Thymus (tissue), 14 donors: ENCODE measurements at places on chromosomes 7 and 10. TPM values are rescaled to one million over a fixed set of nuclear protein-coding genes. Genes with fewer than 3 reads are reported as not detected.

- DNase-seq = no peak
- H3K27me3 ChIP-seq = no peaks in the 10 kb centered on the region
- H3K4me3 ChIP-seq = no peak overlapping the region
- no peaks in the 10 kb centered on the region for H3K36me3 ChIP-seq
- no peaks in the 10 kb centered on the region for H3K4me1 ChIP-seq
Observed at GRCh38 chr10:130236711-130237110, 100.5 kb downstream of the GLRX3 start.

DNA sequence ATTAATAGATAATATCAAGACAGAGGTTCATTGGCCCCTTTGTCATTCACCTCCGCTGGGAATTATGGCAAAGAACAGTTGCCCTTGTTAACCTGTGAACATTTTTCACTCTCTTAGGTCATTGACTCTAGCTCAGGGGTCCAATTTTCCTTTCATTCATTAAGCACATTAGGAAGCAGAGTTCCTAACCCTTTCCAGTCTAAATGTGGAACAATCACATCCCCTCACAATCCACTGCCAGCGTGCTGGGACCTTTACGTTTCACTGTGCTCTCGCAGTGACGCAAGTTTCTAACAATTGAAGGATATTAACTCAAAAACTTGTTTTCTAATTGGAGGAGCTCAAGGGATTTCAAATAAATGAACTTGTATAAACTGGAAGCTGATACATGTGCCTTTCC is 79.3 kb upstream of the MEOX2 start:
- no peak overlapping the region for H3K27ac ChIP-seq
- no peaks in the 10 kb centered on the region for H3K4me1 ChIP-seq
- H3K4me3 ChIP-seq = no peak overlapping the region
- no peak for DNase-seq
- H3K27me3 ChIP-seq = no peaks in the 10 kb centered on the region

DNA sequence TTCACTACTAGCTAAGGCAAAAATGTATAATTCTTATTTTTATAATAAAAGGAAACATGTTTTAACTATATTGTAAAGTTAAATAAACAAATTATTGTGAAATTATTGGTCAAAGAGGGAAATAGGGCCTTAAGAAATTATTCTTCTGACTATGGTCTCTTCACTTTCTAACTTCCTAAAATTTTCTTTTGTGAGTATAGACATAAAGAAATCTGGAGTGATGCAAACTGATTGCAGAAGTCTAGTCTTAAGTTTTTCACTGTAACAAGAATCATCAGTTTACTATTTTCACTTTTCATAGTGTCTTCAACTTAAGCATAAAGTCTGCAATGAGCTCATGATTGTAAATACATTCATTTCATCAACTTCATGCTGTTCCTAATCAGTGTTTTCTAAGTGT is 525.4 kb downstream of the TFEC start:
- H3K27ac ChIP-seq = no peak overlapping the region
- H3K4me3 ChIP-seq = no peak overlapping the region
- H3K36me3 ChIP-seq = no peaks in the 10 kb centered on the region
- no peaks in the 10 kb centered on the region for H3K4me1 ChIP-seq

- no peaks in the 10 kb centered on the region for H3K27me3 ChIP-seq
- DNase-seq = peak; percentile 91
- peaks cover 43% of the 10 kb centered on the region for H3K36me3 ChIP-seq
- H3K4me1 ChIP-seq = peaks cover 100% of the 10 kb centered on the region
- H3K27ac ChIP-seq = peak overlapping the region; percentile 98
Observed at GRCh38 chr10:124647421-124648130, 96.6 kb downstream of the FAM53B start.

GRCh38 chr7:20095862-20096261 is 121.3 kb downstream of the MACC1 start:
- no peak for DNase-seq
- H3K27me3 ChIP-seq = no peaks in the 10 kb centered on the region
- H3K4me1 ChIP-seq = no peaks in the 10 kb centered on the region
- no peak overlapping the region for H3K4me3 ChIP-seq
- no peak overlapping the region for H3K27ac ChIP-seq

- H3K27me3 ChIP-seq = no peaks in the 10 kb centered on the region
- H3K36me3 ChIP-seq = no peaks in the 10 kb centered on the region
- H3K4me1 ChIP-seq = no peaks in the 10 kb centered on the region
- no peak overlapping the region for H3K27ac ChIP-seq
- DNase-seq = no peak
Observed at GRCh38 chr7:87330942-87331341, 14.5 kb upstream of the CROT start.

DNA sequence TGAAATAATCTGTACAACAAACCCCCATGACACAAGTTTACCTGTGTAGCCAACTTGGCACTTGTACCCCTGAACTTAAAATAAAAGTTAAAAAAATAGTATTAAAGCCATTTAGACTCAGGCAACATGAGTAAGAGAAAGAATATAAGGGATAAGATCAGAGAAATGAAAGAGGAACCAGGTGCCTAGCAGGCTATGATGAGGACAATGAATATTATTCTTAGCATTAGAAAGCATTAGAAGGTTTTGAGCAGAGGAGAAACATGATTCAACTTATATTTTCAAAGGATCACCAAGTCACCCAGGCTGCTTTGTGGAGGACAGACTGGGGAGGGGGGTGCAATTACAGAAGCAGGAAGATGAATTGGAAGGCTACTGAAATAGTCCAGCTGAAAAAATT is 48.1 kb upstream of the TES start:
- no peak overlapping the region for H3K4me3 ChIP-seq
- no peak for DNase-seq
- H3K4me1 ChIP-seq = peaks cover 4% of the 10 kb centered on the region
- H3K27me3 ChIP-seq = no peaks in the 10 kb centered on the region
- no peaks in the 10 kb centered on the region for H3K36me3 ChIP-seq
- H3K27ac ChIP-seq = no peak overlapping the region

GRCh38 chr7:140876519-140877248 is 48.0 kb downstream of the BRAF start:
- H3K27me3 ChIP-seq = no peaks in the 10 kb centered on the region
- H3K27ac ChIP-seq = no peak overlapping the region
- H3K4me1 ChIP-seq = no peaks in the 10 kb centered on the region
- no peak overlapping the region for H3K4me3 ChIP-seq
- no peak for DNase-seq
- peaks cover 4% of the 10 kb centered on the region for H3K36me3 ChIP-seq

GRCh38 chr10:3010816-3011460 is 56.4 kb upstream of the PFKP start:
- no peaks in the 10 kb centered on the region for H3K36me3 ChIP-seq
- H3K4me1 ChIP-seq = no peaks in the 10 kb centered on the region
- H3K27me3 ChIP-seq = no peaks in the 10 kb centered on the region
- DNase-seq = peak; percentile 27
- H3K27ac ChIP-seq = no peak overlapping the region

The MRC1 gene
- 6.8 TPM for total RNA-seq
